Bronchial epithelial cell (primary cell): ENCODE measurements at places on chromosomes 7 and 10. TPM values are rescaled to one million over a fixed set of nuclear protein-coding genes. Genes with fewer than 3 reads are reported as not detected.

DNA sequence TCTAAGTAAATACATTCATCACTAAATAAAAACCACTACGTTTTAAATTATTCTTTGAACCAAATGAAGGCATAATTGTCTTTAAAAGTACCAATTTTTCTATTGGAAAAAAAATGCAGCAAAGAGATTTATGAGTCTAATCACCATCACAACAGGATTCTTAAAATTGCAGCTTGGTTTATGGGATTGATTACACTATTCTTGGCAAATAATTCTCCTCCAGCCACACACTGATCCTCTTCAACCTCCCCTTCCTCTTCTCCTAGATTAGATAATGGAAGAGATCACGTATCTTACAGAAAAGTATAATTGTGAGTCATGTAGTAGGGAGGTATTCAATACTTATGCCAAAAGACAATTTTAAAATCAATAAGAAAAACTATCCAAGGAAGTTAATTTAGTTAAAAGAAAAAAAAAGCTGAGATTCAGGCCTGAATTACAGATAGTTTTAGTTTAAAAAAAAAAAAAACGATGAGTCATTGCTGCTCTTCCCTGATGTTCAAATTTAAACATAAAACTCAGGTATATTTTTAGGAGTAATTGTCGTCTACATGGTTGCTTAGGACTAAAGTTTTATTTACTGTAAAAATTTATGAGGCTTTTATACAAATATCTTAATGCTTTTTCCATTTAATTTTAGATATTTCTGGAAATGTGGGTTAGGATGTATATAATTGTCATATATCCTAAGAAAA, 133.7 kb upstream of the CDK1 start:
- no peak for DNase-seq

DNA sequence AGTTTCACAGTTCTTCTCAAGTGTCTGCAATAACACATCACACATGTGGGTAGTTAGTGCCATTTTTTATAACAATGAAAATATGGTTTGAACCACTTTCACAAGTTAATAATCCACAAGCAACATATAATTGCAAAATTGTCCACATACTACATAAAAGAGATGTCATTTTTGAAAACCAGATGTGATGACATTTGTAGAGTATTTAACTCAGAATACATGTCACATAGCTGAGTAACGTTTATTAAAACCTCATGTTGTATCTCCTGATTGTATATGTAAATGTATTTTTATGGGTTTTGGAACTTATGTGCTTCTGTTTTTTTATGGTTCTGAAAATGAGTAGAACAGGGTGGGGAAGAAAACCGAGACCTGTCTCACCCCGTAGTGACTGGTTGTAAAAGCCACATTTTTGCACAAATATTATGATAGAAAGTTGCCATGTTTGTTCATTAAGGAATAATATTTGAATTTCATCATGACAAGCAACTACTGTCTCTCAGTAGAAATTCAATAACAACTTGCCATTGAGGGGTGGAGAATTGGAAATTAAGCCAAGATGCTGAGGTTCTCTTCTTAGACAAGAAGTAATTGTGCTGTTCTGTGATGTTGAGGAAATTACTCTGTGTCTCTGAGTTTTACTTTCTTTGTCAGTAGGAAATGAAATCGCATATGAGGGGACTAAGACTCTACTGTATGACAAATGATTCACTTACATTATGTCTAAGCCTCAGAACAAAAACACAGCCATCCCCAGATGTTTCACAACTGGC, 29.2 kb upstream of the EGFR start:
- no peak for DNase-seq

GRCh38 chr7:31910191-31910590, 160.0 kb downstream of the PDE1C start:
- DNase-seq = no peak

GRCh38 chr10:52346394-52347326, 32.6 kb downstream of the DKK1 start:
- DNase-seq = no peak

Gene CUZD1
- 0.51 and 0.79 TPM in 2 replicates for total RNA-seq

- no peak for DNase-seq
Observed at GRCh38 chr10:66259836-66260235, 666.0 kb upstream of the LRRTM3 start.

Gene ZNF365
- total RNA-seq = 1.3 and 7.2 TPM in 2 replicates

Gene CADPS2
- total RNA-seq = 2.0 and 4.2 TPM in 2 replicates

Gene HOXA3
- total RNA-seq = not detected in 2 replicates

DNA sequence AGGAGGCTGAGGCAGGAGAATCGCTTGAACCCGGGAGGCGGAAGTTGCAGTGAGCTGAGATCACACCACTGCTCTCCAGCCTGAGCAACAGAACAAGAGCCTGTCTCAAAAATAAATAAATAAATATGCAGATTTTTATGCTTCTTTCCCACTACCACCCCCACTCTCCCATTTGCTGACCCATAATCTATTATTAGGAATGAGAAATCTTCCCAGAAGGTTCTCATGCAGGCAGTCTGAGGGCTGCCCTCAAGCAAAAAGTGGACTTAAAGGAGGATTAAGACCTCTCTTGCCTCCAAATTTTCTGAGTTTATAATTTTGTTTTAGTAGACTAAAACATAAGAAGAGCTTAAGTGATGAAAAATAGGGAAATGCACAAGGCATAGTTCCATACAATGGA, 85.2 kb upstream of the TOMM7 start:
- no peak for DNase-seq

Gene PDAP1
- 38.2 and 45.1 TPM in 2 replicates for total RNA-seq

- DNase-seq = no peak
Observed at GRCh38 chr7:19437446-19437845, 271.4 kb downstream of the POLR1F start.

Gene GRM8
- total RNA-seq = 0.13 TPM in 1 of 2 replicates, not detected in the other

DNA sequence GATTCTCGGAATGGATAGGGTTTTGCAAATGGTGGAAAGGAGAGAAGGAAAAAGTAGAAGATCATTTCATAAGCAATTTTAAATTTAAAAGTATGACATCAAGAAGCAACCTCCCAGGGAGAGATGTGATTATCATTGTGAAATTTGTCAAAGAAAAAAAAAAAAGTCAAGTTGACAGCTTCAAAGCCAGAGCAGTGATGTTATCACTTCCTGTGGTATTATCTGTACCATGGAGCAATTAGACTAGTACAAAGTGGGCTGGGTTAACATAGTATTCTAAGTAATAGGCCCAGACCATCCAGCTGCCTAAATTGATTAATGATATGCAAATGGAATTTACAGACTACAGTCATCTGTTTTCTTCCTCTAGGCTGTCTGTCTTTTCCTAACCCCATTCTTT, 84.0 kb upstream of the NPY start:
- no peak for DNase-seq

- no peak for DNase-seq
Observed at GRCh38 chr10:728603-729002, 39.1 kb upstream of the DIP2C start.
